ENCODE measurements at places on chromosomes 5 and 9. TPM values are rescaled to one million over a fixed set of nuclear protein-coding genes. Genes with fewer than 3 reads are reported as not detected.
A peak's percentile ranks its signal among the peaks of the same experiment; 100 is the strongest.

DNA sequence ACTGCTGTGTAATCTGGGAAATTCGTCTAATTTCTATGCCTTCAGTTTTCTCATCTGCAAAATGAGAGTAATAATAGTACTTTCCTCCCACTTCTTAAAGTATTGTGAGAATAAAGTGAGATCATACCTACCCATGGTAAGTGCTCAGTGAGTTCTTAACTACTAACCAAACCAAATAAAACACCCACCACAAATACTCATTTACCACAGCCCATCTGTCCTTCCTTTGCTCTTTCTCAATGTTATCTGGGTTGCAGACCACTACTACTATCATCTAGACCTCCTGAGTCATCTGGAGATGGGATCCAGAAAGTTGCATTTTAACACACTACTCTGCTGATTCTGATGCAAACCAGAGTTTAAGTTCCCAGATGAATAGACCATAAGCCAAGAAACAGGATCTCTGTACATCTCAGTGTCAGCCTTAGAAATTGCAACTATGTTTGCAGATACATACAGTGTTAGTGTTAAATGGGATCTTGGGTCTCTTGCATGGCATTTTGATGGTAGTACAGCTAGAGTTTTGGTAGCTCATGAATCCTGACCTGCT lies 105.4 kb upstream of the ATP10B start:
- H3K36me3 ChIP-seq, result no peaks in the 10 kb centered on the region
- H3K4me3 ChIP-seq, result no peak overlapping the region
- H3K4me1 ChIP-seq, result no peaks in the 10 kb centered on the region
- H3K27ac ChIP-seq, result no peak overlapping the region
- no peak for DNase-seq
- H3K27me3 ChIP-seq, result no peaks in the 10 kb centered on the region

DNA sequence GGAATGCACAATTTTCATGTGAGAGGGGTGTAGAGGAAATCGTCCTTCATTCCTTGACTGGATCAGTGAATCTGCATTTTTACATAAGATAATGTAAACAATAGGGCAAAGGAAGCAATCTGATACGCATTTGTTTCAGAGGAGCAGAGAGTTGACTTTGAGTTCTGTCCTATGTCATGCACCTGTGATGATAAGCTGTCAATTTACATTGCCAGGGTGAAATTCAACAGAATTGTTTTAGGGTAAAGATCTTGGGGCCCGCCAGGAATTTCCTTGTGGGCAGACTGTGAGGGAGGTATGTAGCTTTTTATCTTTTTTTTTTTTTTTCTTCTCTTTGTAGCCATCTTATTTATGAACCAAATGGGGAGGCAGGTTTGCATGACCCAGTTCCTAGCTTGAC lies 58.3 kb upstream of the LARP1 start:
- no peaks in the 10 kb centered on the region for H3K27me3 ChIP-seq
- DNase-seq, result no peak
- no peak overlapping the region for H3K27ac ChIP-seq

DNA sequence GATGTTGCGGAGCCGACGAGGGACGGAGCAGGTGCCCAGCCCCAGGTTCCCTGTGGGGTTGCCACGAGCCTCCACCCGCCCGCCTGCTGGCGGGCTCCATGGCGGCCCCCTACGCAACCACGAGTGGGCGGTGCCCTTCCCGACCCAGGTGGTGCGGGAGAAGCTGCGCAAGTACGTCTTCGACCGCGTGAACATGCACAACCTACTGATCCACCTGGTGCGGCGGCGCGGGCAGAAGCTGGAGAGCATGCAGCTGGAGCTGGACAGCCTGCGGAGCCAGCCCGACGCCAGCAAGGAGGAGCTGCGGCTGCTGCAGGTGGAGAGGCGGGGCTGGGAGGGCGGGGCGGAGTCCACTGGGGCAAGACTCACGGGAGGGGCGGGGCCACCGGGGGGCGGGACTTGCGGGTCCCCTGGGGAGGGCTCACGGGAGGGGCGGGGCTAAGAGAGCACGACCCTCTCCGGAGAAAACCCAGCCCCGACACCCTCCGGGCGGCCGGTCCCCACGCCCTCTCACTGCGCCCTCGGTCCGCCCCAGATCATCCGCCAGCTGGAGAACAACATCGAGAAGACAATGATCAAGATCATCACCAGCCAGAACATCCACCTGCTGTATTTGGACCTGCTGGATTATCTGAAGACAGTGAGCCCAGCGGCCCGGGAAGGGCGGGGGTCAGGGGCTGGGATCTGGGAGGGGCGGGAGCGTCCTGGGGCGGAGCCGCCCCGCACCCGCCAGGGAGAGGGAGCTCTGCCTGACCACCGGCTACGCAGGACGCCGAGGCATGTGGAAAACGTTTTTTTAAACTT lies 3.9 kb downstream of the CCDC183 start:
- no peaks in the 10 kb centered on the region for H3K27me3 ChIP-seq
- peak overlapping the region; percentile 46 for H3K4me3 ChIP-seq
- H3K4me1 ChIP-seq, result peaks cover 25% of the 10 kb centered on the region
- no peaks in the 10 kb centered on the region for H3K36me3 ChIP-seq
- no peak overlapping the region for H3K27ac ChIP-seq

The SCGB3A2 gene
- polyA plus RNA-seq, result not detected

The KLF4 gene
- 2.7 TPM for polyA plus RNA-seq
